ENCODE measurements at places on chromosomes 1 and 21.

- no peak for DNase-seq
Measured at GRCh38 chr1:186149591-186149990, 225.5 kb downstream of the TPR start.

GRCh38 chr21:16569679-16570078, 839.9 kb downstream of the USP25 start:
- no peak for DNase-seq

DNA sequence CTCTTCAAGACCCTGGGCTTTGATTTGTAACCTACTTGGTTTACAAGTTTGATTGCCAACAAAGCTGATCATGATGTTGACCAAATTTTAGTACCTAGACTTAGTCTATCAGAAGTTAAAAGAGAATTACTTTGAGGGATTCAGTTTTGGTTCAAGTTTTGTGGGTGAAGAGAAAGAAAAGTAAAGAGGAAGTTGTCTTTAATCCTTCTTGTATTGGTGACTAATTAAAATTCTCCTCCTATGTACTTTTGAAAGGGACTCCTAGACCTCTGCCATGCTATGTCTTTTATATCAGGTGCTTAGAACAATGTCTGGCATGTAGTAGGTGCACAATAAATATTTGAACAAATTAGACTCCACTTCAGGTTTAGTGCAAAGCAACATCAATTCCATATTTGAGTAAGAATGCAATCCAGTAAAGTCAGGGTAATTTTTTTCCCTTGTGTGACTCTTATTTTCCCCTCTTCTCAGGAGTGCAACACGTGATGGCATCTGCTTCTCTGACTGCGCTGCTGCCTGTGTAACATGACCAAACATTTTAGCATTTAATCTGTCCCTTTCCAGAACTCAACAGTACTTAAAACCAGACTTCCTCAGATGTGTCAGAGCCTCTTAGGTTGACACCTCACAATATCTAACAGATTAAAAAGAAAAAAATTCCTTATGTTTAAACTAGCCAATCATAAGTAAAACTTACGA, 41.1 kb upstream of the KCNQ4 start:
- DNase-seq: no peak

DNA sequence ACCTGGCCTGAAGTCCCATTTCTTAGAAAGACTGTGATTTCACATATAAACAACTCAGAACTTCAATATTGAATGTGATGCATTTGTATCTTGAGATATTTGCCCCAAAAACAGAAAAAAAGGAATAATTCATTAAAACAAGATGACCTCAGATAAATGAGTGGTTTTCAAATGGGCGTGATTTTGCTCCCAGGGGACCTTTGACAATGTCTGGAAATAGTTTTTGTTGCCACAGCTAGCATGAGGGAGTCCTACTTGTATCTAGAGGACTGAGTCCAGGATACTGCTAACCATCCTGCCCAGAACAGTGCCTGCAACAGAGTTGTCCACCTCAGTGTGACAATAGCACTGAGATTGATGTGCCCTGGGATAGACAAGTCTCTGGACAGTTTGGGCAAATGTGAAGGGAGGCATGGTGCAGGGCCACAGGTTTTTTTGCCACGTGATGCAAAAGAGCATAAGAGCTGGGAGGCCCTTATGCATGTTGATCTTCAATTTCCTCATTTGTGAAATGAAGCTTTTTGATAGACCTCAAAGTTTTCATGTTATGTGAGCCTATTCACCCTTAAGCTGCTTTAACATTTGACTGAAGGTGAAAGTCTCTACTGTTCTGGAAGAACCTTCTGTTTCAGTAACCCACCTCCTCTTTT, 46.2 kb downstream of the MAP3K7CL start:
- no peak for DNase-seq

GRCh38 chr1:52238887-52239707, 97.2 kb downstream of the ZFYVE9 start:
- DNase-seq: no peak

- no peak for DNase-seq
Measured at GRCh38 chr1:241229216-241229615, 127.8 kb downstream of the RGS7 start.

GRCh38 chr1:8035289-8035688, 9.2 kb upstream of the ERRFI1 start:
- no peak for DNase-seq

- DNase-seq: no peak
Measured at GRCh38 chr21:27647921-27648320, 681.0 kb upstream of the ADAMTS5 start.

- no peak for DNase-seq
Measured at GRCh38 chr1:50846224-50846839, 113.7 kb downstream of the FAF1 start.

GRCh38 chr21:45992301-45993209, 11.0 kb downstream of the COL6A1 start:
- no peak for DNase-seq

DNA sequence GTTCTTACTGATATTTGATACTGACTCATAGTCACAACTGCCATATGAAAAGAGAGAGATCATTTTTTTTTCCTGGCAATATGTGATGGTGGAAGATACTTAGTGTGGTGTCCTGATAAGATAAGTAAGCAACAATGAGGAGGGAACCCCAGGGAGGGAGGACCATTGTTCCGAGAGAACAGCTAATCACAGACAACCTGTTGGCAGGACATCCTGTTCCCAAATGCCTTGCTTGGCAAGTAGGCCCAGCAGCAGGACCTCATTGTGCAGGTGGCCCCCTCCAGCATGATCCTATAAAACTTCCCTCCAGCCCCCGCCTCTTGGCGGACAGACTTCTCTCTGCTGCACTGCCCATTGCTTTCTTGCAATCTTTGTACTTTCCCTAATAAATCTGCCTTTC, 329.4 kb upstream of the CHRM3 start:
- no peak for DNase-seq

- DNase-seq: no peak
Measured at GRCh38 chr1:208731981-208732821, 488.0 kb upstream of the PLXNA2 start.

GRCh38 chr1:229689904-229690303, 63.9 kb downstream of the URB2 start:
- DNase-seq: no peak

DNA sequence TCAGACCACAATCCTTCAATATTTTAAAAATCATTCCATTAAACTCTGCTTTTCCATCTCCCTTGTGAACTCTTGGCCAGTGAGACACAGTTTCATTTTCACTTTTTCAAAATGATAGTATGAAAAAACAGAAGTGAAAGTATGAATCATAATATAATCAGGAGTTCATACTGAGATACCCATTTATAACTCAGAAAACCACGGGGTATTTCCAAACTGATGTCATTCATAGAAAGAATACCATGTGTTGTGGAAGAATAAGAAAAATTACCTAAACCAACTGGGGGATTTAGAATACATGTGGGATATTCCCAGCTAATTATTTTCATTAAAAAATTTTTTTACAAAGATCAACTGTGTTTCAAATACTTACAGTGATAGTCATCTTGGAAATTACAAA, 149.9 kb downstream of the MRPL39 start:
- peak; percentile 82 for DNase-seq

Measured in natural killer cell (primary cell).